AG04449 (cell line): ENCODE measurements at places on chromosomes 11 and 22.

- no peak for DNase-seq
Measured at GRCh38 chr11:114132944-114133394, 73.5 kb downstream of the ZBTB16 start.

GRCh38 chr11:36056160-36056751 lies 112.4 kb downstream of the LDLRAD3 start:
- no peak for DNase-seq

GRCh38 chr22:30640839-30641430 lies 5.4 kb downstream of the SLC35E4 start:
- DNase-seq: no peak

GRCh38 chr22:25829808-25830777 lies 88.1 kb downstream of the MYO18B start:
- no peak for DNase-seq

DNA sequence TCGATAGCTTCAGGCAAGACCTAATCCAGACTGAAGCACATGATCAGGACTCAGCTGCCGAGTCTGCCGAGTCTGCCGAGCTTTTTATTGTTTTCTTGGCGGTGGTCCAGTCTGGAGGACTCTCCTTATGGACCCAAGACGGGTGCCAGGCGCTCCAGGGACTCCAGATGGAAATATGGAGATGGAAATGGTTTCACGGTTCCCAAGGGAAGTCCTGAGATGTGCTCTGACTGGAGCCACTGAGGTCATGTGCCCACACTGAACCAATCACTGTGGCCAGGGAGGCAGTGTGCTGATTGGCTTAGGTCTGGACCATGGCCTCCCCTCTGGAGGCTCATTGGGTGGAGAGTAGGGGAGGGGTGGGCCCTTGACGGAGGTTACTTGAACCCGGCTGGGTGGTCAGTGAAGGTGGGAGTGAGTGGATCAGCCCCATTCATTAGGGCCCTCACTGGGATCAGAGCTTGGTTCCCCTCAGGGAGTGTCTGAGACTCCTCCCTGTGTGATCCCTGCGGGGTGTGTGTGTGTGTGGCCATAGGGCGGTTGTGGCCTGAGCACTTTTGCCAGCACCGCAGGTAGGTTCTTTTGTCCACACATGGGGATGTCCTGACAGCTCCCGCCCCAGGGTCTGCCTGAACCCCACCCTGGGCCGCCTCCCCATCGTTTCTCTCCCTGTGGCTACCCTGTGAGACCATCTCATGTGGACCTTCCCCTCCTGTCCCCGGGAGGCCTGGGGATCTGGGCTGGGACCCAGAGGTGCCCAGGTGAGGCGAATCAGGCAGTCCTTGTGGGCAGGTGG lies 14.0 kb downstream of the RPS6KA4 start:
- DNase-seq: no peak

- no peak for DNase-seq
Measured at GRCh38 chr22:46436595-46437175, 100.7 kb downstream of the CELSR1 start.

GRCh38 chr11:95891423-95892170 lies 32.3 kb downstream of the MTMR2 start:
- no peak for DNase-seq

DNA sequence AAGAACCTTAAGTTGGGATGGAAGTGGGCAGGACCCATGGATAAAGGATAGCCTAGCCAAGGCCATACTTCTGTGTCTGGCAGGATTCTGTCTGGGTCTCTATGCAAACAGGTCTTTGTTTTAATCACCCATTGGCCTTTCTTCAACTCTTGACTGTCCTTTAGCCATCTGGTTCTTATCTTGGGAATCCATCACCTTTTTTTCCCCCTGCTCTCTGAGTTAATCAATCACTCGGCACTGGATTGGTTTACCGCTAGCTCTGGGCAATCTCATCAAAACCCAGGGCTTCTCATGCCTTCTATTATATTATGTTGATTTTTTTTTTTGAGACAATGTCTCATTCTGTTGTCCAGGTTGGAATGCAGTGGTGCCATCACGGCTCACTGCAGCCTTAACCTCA lies 1.8 kb upstream of the RNF169 start:
- no peak for DNase-seq
